ENCODE measurements at places on chromosomes 7 and 10.

DNA sequence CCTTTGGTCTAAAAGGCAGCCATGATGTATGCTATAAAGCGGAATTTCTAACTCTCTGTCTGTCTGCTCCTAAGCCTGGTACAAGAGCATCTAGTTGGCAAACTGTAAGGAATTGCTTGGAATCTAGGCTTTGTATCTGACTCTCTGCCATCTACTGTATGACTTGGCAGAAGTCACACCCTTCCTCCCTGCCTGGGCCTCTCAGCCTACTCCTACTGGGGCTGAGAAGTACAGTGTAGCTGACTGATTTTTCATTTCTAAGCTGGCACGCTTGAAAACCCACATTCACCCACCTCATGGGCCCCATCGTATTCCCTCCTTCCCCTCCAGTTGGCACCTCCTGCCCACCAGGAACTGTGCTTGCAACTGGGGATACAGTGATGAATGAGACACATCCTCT is 435.2 kb downstream of the PLXNA4 start:
- peak; percentile 33 for DNase-seq

DNA sequence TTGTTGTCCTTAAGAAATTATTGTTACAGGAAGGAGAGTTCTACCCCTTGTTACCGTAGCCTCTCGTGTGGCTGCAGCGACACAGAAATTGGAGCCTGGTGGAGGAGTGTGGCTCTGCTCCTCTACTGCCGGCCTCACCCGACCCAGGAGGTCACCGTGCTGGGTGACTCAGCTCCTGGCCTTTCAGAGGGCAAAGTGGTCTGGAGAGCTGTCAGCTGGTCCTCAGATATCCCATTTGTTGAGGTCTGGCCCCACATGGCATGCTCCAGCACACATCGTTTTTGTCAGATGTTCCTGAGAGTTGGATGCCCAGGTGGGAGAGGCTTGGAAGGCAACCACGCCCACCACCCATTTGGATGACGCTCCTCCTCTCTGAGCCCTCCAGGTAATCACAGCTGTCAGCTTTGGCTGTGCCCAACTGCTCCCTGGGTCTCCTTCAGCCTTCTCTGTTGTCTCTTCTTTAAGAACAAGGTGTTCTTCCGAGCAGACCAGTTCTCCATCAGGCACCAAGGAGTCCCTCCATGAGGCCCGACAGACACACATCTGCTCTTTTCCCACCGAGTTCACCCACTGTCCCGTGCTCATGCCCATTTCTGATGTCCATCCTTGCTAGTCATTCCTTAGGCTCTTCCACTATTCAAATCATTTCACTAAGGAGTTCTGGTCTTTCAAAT is 80.3 kb downstream of the RAMP3 start:
- peak; percentile 9 for DNase-seq

DNA sequence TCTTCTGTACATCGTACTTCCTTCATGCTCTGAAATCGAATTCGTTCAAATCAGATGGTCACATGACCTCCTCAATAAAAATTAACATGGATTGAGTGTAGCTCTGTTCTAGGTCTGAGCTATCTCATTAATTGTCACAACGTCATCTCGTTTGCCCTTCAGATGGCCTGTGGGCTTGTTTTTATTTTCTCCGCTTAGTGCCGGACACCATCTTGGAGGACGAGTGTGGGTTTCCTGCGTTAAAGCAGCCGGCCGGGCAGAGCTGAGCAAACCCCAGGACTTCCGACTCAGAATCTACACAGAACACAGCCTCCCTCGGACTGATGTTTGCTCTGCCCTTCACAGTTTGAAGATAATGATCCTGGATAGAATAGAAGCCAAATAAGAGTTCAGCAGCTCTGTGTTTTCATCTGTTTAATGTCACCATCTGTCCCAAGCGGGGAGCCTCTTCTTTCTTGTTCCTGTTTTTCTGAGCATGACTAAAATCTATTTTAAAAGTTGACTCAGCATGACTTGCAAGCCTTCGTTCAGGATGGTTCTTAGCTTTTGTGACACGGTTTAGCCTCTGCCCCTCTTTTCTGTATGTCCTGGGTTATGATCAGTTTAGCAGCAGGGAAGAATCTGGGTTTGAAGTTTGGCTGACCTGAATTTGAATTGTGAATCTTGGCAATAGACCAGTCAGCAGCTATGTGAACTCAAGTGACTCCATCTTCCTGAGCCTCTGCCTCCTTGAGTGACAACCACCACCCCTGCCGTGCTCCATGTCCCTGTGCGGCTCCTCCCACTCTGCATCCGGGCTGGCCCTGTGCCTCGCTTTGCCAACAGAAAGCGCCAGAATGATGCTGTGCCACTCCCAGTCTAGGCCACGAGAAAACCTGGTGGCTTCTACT is 30.6 kb upstream of the GALNTL5 start:
- DNase-seq, result no peak

GRCh38 chr7:103499976-103500375 is 54.0 kb upstream of the SLC26A5 start:
- no peak for DNase-seq

- DNase-seq, result peak; percentile 95
These were observed 34.6 kb downstream of the MALSU1 start for GRCh38 chr7:23333671-23334246.

DNA sequence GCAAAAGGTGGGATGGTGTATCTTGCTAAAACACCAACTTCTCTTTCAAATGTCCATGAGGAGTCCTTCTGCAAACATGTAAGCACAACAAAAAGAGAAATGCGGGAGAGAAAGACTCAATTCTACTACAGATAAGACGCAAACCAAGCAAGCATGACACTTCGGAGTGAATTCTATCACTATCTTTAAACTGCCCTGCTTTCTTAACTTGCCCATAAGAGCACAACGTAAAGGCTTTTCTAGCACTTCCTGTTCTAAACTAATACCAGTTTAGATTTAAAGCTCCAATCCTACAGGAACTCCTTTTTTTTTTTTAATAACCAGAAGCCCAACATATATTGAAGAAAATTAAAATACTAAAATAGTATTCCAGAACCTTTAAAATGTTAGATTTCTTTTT is 8.4 kb downstream of the RHEB start:
- no peak for DNase-seq

DNA sequence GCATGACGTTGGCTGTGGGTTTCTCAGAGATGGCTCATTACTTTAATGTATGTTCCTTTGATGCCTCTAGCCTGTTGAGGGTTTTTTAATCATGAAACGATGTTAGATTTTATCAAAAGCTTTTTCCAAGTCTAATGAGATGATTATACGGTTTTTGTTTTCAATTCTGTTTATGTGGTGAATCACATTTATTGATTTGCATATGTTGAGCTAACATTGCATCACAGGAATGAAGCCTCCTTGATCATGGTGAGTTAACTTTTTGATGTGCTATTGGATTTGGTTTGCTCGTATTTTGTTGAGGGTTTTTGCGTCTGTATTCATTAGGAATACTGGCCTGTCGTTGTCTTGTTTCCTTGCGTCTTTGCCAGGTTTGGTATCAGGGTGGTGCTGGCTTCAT is 52.3 kb upstream of the PTPN12 start:
- peak; percentile 14 for DNase-seq

DNA sequence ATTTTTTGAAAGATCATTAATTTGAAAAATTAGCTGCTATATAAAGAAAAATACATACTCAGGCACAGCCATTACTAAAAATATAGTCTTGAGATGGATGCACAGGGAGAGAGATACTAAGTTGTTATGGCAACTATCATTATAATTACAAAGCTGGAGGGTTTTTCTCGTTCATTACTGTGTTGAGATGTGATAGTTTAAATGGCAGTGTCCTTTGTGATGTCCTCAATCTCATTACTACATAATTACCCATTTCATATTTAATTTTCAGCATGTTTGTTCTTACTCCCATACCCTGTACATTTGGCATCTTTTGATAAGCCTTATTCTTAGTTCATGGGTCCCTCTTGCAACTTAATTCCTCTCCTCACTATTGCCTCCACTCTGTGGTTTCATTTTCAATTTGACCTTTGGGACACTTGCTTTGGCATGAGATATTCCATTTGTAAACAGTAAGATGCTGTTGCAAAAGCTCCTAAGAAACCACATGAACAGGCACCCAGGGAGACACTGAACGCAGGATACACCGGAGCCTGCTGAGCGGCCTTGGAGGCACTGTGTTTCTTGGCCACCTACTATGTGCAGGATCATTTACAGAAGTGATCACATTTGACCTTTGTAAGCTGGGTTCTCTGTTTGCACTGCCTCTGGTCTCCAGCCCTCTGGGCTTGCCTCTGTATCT is 4.8 kb upstream of the CPXM2 start:
- DNase-seq, result no peak

GRCh38 chr7:91852263-91852741 is 28.2 kb downstream of the MTERF1 start:
- DNase-seq, result peak; percentile 14

GRCh38 chr10:132735923-132736391 is 50.0 kb downstream of the NKX6-2 start:
- DNase-seq, result no peak

DNA sequence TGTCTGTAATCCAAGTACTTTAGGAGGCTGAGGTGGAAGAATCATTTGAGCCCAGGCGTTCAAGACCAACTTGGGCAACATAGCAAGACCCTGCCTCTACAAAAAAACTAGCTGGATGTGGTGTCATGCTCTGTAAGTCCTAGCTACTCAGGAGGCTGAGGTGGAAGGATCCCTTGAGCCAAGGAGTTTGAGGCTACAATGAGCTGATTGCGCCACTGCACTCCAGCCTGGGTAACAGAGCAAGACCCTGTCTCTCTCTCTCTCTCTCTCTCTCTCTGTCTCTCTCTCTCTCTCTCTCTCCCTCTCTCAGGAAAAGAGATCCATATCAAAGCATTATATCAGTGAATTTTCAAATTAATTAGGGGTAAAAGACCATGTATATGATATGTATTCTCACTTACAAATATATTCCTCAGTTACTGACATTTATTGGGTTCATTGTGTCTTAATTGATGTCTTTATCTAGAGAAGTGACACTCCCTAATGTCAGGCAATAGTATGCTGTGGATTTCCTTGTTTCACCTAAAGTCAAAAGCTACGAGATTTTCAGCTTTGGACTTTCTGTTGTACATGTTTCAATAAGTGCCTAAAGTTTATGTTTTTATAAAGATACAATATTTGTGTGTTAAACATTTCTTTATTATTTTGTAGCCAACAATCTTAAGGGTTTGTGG is 76.7 kb downstream of the SHH start:
- no peak for DNase-seq

DNA sequence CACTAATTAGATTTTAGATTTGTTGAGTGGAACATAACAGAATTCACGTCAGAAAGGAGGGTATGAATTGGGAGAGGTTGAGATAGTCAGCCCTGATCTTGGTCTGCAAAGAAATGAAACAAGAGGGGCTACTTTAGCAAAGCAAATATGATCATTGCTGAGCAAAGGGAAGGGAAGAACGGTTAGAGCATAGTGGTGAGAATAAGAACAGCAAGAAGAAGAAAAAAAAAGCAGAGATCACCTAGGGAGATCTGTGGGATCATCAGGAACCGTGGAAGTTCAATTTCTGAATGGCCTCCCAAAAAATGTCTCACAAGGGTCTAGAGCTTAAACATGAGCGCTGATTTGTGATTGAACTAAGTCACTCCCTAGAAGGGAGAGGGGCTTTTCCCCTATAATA is 156.1 kb downstream of the DGKI start:
- no peak for DNase-seq

DNA sequence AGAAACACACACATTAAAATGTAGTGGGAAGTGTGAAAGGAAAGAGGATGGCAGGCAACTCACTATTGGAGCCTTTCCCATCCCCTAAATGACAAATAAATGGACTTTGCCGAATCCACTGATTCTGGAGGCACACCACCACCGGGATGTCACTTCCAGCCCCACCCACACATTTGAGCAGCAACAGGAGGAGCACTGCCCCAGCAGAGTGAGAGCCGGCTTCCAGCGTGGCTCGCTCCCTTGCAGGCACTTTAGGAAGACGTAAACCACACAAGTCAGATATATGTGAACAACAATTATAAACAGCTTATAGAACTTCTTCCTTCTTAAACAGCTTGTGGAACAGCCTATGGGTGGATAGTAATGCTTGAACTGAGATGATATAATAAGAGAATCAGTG is 191.0 kb downstream of the DGKI start:
- DNase-seq, result no peak

- DNase-seq, result peak; percentile 43
These were observed 48.0 kb downstream of the MALSU1 start for GRCh38 chr7:23347033-23347681.

GRCh38 chr10:88065383-88066049 is 202.1 kb downstream of the PTEN start:
- peak; percentile 33 for DNase-seq

GRCh38 chr7:142709921-142710320 is 39.4 kb upstream of the PRSS1 start:
- DNase-seq, result no peak

DNA sequence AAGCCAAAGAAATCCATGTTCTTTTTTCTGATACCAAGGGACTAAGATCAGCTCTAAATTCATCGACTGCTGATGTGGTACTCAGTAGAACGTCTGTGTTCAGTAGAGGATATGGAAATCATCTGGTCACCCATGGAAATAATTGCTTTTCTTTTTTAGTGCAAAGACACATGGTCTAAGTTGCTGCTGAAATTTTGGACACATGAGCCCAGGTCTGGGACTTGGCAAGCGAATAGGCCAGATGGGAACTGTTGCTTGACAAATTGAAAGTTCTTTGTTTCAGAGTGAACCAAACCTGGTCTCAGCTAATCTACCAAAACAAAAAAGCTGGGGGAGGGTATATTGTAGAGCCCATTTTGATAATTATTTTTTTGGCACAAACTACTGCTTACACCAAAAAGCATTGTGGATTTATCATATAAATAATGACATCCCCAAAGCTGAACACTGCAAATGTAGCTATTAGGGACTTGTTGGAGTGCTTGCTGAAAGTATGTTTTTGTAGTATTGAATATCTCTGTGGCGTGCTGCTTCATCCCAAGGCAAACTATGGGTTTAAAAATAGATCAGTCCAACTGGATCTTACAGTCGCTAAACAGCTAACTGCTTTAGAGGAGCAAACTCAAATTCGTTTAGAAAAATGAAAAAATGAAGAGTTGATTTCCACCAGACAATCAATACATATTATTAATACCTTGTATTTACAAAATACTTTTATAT is 144.7 kb downstream of the TRIL start:
- DNase-seq, result no peak

DNA sequence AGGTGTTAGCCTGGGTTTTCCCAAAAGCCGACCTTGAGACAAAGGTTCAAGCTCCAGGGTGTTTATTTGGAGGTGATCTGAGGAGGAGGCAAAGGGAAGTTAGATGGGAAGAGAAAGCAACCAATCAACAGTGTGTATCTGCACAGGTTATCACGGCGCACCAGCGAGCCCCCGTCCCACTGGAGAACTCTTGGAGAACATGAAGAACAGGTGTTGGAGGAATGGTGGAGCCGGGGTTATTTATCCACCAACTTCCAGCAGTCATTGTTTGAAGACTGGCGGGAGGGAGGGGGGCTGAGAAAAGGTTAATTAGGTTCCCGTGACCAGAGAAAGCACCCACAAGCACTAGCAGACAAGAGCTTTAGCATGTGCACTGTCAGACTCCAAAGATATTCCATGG is 282.5 kb upstream of the FOXK1 start:
- no peak for DNase-seq

GRCh38 chr10:125158601-125159485 is 1.5 kb downstream of the CTBP2 start:
- DNase-seq, result peak; percentile 74
